ENCODE measurements at places on chromosomes 5 and 9. TPM values are rescaled to one million over a fixed set of nuclear protein-coding genes. Genes with fewer than 3 reads are reported as not detected.
A peak's percentile ranks its signal among the peaks of the same experiment; 100 is the strongest.

DNA sequence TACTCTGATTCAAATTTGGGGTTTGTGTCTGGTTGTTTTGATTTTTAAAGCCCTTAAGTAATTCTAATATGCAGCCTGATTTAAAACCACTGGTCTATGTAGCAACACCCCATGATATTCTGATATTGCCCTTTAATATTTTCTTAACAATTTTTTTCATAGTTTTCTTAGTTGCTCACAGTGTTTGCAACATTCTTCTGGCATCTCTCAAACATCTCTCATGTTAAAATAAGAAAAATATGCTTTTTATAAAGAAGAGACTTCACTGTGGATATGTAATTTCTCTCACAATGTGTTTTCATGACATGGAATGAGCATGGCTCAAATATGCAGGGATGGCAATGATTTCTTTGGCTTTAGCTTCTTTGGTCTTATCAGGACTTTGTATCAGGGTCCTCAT, 183.7 kb downstream of the TAF11L14 start:
- DNase-seq: peak; percentile 50

GRCh38 chr5:176851380-176851779, 41.0 kb downstream of the UNC5A start:
- no peak for DNase-seq

- DNase-seq: no peak
Observed at GRCh38 chr5:142012186-142012785, 541 bp downstream of the GNPDA1 start.

LAMC3 gene
- total RNA-seq: 8.1 TPM

DNA sequence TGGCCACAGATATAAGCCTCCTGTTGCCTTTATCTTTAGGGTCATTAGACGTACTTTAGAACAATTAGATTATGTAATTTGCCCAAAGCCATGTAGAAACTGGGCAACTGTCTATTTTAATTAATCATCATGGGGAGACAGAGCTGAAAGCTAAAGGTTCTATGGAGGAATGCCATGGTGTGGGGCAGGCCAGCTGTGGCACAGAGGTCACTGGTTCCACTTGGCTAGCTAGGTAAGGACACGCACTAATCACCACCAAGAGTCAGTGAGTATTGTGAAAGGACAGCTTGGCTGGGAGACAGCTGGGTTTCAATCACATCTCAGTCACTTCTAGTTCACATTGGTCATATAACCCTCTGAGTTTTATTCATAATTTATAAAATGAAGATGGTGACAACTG, 81.7 kb downstream of the HMHB1 start:
- DNase-seq: no peak

- no peak for DNase-seq
Observed at GRCh38 chr9:95974389-95974788, 98.9 kb downstream of the ERCC6L2 start.

PCDHGB5 gene
- 8.0 TPM for total RNA-seq

DNA sequence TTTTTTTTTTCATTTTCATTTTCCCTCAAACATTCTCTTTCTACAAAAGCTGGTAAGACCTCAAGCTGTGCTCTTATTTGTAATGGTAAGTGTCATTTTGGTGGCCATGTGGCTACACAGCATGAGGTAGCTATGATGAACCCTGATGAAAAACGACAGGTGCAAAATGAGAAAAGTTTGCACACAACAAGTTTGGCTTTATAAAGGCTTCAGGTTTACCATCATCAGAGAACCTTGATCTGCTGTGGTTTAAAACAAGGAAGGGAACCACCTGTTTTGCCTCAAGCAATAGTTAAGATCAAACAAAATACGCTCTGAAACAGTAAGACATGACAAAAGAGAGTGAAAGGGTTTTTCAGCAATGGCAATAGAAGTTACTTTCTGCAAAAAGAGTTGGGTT, 1124.6 kb upstream of the ACO1 start:
- DNase-seq: no peak

GRCh38 chr5:143056339-143056704, 286.1 kb downstream of the ARHGAP26 start:
- no peak for DNase-seq

GBGT1 gene
- total RNA-seq: 3.4 TPM

SHISAL2B gene
- not detected for total RNA-seq

GRCh38 chr5:86864051-86864450, 246.3 kb downstream of the COX7C start:
- DNase-seq: peak; percentile 77

DNA sequence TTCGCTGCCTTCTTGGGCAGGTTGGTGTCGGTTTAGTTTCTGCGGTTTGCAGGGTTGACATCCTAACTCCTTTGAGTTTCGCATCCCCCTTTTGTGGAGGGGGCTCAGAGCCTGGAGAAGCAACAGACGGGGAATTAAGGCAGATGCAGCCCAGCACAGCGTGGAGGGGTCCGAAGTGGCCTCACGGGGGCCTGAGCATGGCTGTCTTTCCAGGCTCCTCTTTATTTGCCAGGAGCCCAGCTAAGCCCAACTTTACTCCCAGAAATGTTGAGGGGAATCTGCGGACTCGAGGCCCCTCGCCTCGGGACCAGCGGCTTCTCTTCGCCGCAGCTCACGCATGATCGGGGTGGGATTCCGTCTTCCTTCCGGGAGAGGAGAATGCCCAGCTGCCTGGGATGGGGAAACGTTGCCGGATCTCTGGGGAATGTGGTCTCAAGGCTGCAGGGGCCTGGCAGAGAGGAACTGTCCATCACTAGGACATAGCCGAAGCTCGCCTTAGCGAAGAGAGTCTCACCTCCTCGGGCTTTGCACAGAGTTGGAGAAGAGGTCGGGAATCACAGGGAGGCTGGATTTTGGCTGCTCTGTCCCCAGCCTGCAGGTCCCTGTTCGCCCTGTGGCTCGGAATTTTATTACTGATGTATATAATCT, 1.3 kb downstream of the RAI14 start:
- no peak for DNase-seq

SMIM33 gene
- total RNA-seq: not detected

CHSY3 gene
- 9.6 TPM for total RNA-seq

DNA sequence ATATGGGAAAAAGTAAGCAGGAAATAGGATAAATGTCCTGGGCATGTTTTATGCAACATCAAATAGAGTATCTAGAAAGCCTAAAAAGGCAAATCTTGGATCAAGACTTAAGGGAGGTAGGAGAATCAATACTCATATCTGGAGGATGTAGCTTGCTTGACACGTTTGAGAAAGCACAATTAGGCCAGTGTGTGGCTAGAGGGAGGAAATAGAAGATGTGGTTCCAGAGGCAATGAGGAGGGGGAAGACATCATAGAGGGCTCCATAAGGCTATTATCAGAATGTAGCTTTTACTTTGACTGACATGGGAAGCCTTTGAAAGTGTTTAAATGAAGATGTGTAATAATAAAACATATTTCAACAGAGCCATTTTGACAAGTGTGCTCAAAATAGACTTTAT, 200.7 kb upstream of the CDH12 start:
- no peak for DNase-seq

F12 gene
- 1.3 TPM for total RNA-seq

GRCh38 chr9:77903666-77904285, 127.8 kb downstream of the GNAQ start:
- no peak for DNase-seq

RPL35 gene
- 1,522 TPM for total RNA-seq

GRCh38 chr5:158589939-158590338, 509.8 kb downstream of the EBF1 start:
- no peak for DNase-seq

DNA sequence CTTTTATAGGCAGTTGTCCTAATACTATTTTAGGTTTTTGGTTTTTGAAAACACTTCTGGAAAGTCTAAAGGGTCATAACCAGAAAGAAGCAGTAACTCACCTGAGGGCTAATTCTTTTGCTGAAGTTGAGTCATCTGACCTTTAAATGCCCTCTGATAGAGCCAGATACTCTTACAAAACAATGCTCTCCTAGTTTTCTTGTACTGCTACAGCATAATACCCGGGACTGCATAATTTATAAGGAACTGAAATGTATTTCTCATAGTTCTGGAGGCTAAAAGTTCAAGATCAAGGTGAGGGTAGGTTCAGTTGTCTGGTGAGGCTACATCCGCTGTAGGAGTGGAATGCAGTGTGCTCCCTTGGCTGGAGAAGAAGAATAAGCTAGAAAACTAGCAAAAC, 670.3 kb downstream of the TLE4 start:
- no peak for DNase-seq

DNA sequence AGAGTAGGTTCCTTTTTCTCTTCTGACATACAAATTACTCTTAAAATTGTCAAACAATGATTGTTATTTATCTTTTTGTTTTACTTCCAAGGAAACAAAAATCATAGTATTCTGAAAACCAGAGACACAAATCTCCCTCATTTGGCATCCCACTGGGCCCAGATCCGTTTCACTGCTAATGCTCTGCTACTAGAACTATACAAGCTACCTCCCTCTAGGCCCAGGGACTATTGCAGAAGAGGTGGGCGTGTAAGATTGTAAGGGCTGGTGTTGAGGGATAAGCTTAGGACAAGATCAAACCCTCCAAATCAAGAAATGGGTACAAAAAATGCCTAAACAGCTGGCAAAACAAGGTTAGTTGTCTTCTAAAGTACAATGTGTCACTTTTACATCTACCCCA, 928.9 kb upstream of the CDH10 start:
- no peak for DNase-seq

CDH12 gene
- 4.8 TPM for total RNA-seq

DNA sequence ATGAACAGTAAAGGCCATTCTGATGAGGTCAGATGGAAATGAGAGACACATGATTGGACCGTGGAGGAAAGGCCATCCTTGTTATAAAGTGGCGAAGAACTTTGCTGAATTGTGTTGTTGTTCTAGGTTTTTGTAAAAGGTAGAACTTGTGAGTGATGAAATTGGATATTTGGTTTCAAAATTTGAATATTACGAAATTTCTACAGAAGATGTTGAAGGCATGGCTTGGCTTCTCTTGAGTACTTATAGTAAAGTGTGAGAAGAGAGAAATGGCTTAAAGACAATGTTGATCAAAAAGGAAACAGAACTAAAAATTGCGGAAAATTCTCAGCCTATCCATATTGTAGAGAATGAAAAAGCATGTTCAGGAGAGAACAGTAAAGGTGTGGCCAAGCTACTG, 166.6 kb upstream of the S1PR3 start:
- no peak for DNase-seq

GRCh38 chr5:113902917-113903660, 389.6 kb downstream of the YTHDC2 start:
- DNase-seq: no peak

PSIP1 gene
- 45.2 TPM for total RNA-seq

FCHSD1 gene
- 22.4 TPM for total RNA-seq

PLEKHG4B gene
- total RNA-seq: 6.0 TPM

DNA sequence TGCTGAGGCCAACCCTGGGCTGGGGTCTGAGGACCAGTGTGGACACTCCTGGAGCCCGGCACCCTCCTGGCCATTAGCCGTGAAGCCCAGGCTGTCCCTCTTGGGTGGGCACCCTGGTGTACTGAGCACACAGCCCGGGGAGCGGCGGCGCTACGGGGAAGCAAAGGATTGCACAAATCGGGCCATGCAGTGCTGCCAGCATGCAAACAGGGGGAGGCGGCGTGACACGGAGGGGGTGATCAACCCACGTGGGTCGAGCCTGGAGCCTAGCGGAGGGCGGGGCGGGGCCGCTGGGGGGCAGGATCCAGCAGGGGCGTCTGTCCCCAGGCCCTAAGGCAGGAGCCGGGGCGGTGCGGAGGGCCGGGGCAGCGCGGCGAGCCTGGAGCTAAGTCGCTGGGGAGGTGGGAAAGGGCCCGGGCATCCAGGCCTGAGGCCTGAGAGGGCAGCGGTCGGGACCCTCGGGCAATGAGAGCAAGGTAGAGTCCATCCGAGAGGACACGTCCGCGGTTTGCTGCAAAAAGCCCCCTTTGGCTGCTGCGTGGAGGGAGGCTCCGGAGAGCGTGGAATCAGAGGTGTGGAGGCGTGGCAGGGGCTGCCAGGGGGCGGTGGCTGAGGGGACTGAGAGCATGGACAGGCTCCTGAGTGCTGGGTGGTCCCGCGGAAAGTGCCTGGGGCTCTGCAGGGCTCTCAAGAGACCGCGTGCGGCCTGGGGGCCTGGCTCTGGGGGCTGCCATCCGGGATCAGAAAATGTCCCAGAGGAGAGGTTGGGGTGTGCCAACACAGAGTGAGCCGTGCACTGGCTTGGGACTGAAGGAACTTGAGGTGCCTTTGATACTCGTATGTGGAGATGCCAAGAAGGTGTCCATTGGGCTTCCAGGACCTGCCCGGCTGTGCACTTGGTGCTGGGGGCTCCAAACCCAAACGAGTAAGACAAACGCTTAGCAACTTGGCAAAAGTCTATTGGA, 94.2 kb downstream of the BARX1 start:
- no peak for DNase-seq

DNA sequence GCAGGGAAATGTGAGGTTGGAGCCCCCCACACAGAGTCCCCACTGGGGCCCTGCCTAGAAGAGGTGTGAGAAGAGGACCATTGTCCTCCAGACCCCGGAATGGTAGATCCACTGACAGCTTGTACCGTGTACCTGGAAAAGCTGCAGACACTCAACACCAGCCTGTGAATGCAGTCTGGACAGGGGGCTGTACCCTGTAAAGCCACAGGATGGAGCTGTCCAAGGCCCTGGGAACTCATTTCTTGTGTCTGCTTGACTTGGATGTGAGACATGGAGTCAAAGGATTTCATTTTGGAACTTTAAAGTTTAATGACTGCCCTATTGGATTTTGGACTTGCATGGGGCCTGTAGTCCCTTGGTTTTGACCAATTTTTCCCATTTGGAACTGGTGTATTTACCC, 535.0 kb upstream of the MEF2C start:
- DNase-seq: no peak

- DNase-seq: peak; percentile 1
Observed at GRCh38 chr5:59893429-59894227, at the start of gene PDE4D. Gene PDE4D, minus strand, starts transcription at chr5:59893726.
